ENCODE measurements at places on chromosomes 7 and 10.

- DNase-seq, result no peak
Measured at GRCh38 chr7:116872026-116872425, 9.6 kb downstream of the CAPZA2 start.

DNA sequence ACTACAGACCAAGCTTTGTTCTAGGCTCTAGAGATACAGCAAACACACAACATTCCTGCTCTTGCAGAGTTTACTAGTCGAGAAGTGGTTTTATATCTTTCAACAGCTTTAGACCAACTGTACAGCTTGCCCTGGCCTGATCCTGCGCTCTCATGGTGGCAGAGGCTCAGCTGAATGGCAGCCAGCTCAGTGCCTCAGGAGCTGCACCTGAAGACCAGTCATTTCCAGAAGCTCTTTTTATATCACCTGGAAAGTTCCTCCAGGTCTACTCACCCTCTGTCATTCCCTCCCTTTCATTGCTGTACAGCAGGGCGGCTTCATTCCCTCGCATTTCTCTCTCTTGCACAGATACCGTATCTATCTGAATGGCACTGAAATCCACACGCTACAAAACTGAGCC is 319.8 kb downstream of the GATA3 start:
- no peak for DNase-seq

DNA sequence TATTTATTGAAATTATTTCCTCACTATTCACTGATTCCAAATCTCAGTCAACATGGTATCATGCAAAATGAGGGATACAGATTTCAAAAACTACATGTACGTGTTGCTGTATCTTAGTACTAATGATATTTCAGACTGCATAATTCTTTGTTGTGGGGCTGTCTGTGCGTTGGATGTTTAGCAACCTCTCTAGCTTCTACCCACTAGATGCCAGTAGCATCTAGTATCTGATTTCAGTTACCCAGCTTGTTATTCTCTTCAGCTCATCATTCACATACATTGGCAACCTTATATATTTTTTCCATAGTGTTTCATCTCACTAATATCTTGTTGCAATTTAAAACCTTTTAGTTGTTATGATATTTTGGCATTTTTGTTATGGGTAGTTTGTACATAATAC is 22.5 kb upstream of the WASL start:
- peak; percentile 40 for DNase-seq

DNA sequence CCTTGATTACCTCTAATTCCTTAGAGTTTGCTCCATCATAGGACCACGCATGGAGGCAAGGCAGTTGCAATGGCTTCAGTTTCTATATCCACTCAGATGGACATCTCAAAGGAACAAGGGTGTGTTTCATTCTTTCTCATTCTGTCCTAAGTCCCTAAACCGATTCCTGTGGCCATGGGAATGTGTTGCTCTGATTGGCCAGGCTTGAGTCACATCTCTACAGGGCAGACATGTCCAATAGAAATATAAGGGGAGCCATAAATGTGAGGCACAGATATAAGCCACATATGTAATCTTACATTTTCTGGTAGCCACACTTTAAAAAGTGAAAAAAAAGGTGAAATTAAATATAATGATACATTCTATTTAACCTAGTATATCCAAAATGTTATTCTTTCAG is 16.9 kb upstream of the DLD start:
- DNase-seq, result no peak

DNA sequence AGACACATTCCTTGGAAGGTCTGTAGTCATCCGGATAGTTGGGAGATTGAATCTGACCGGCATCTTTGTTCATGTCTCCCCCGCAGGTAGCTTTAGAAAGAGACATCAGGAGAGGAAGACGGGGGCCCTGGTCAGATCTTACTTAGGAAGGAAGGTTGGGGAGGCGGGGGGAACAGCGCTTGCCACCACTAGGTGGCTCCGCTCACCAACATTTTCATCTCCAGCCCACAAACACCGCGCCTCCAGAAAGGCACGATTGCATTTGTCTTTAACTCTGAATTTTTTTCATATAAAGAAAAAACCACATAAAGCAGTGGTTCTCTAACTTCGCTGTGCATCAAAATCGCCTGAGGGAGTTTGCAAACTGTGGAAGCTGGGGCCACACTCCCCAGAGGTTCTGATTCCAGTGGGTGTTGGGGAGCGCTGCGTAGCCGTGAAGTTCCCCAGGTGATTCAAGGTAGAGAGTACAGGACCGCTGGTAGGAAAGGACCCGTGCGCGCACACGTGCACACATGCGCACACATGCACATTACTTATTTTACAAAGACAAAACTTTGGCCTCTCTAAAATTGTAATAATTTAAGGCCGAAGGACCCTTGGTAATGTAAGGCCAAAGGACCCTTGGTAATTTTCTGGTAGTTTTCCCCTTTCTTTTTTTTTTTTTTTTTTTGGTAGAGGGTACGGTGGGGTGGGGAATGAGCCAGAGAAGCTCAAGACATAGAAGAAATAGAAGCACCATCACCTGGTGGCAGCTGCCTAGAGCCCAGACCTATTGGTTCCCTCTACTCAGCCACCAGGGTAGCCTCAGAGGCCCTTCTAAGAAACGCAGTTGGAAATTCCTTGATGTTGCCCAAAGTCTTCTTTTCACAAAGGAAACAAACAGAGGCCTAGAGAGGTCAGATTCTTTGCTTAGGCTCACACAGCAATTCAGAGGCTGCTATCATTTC is 37.4 kb upstream of the OPALIN start:
- DNase-seq, result peak; percentile 43

GRCh38 chr7:156497776-156498509 is 142.6 kb upstream of the RNF32 start:
- no peak for DNase-seq

DNA sequence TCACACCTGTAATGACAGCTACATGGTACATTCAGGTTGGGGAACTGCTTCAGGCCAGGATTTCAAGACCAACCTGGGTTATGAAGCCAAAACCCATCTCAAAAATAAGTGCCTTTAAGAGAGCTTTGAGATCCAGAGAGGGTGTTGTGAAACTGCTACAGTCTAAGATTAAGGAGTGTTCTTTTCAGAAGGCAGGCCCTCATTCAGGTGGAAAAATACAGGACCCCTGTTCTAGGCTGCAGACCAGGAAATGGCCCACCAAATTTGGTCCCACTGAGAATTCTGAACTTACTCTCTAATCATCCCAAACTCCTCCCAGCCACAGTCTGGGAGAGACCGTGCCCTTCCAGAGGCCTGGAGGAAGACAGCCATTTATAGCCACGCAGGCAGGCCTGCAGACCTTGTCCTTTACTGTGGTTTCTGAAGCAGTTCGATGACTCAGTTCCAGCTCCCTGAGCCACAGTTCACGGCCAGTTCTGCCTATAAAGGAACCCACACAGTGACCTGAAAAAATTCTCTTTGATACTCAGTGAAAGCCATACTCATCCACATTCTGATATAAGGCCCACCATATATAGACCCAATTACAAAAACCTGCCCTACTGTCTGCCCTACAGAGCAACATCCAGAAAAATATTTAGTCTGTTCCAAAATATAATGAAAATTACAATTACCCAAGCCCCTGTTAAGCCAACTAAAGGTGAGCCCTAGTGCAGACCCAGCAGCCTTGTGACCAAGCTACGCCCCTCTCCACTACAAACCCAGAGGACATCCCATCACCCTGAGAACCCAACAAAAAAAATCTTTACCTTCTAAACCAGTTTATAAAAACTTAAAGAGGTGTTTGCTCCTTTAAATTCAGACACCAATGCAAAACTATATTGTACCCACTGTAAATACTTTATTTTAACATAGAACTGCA is 21.2 kb downstream of the ZNF680 start:
- DNase-seq, result peak; percentile 91

GRCh38 chr7:1090686-1091643 is 3.1 kb downstream of the GPER1 start:
- DNase-seq, result no peak

DNA sequence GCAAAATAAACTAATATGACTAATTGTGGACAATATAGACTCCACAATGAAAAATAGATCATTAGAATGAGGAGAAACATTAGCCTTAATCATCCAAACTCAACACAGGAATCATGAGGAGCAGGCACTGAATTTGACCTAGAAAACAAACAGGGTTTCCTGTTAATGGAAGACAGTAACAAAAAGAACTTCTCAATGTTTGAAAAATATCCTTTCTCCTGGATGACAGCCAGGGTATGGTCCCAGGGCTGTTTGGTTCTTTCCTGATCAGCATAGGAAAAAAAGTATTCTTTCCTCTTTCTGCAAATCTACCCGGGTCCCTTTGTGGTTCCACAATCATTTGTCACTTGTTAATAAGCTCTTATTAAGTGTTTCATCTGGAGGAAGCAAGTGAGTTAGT is 145.3 kb upstream of the SVIL start:
- DNase-seq, result no peak

DNA sequence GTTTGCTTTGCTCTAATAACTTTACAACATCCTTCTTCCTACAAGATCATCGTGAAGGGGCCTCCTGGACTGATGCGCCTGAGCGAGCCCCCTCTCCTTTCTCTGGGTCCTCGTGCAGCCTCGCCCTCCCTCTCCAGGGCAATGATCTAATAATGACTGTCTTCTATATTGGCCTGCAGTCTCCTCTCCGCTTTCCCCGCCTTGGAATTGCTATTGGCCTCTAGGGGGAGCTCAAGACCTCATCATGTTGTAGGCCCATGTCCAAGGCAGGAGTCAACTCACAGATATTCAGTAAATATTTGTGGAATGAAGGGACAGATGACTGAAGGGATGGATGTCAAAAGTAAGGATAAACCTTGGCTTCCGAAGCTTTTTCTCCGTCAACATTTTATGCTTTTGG is 1180.3 kb downstream of the TYW1 start:
- DNase-seq, result peak; percentile 7

- DNase-seq, result no peak
Measured at GRCh38 chr10:91787258-91787657, 11.0 kb upstream of the TNKS2 start.

DNA sequence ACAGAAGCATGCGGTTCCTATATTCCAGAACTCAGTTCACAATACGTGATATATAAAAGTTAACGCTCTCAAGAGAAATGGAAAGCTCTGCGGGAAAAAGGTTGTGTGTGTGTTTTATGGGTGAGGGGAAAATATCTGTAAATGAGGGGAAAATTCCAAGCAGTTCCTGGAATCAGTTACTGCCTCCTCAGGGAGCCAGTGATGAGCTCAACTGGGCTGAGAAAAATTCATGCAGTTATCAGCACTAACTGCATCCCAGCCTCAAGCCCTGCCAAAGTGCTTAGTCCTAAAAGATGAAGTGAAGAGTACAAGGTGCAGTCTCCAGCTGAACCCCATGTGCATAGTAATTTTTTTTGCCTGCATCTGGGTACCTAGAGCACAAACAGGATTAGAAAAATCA is 191.9 kb downstream of the CDK14 start:
- no peak for DNase-seq
